Endothelial cell of coronary artery (primary cell): ENCODE measurements at places on chromosomes 7 and 10. TPM values are rescaled to one million over a fixed set of nuclear protein-coding genes. Genes with fewer than 3 reads are reported as not detected.

The GNAT3 gene
- not detected in 2 replicates for total RNA-seq

The TFR2 gene
- total RNA-seq = 0.18 and 0.19 TPM in 2 replicates

The NPC1L1 gene
- not detected in 2 replicates for total RNA-seq

The IFIT1B gene
- total RNA-seq = not detected in 2 replicates

The FAM170B gene
- total RNA-seq = not detected in 2 replicates

The ZNF425 gene
- 1.9 and 2.0 TPM in 2 replicates for total RNA-seq

The GFRA1 gene
- 3.7 TPM in 1 of 2 replicates, not detected in the other for total RNA-seq

The ASIC3 gene
- not detected in 2 replicates for total RNA-seq

The TUBB8 gene
- total RNA-seq = not detected in 2 replicates

The ELOVL3 gene
- total RNA-seq = 0.09 TPM in 1 of 2 replicates, not detected in the other

The CUBN gene
- 1.4 and 3.2 TPM in 2 replicates for total RNA-seq

The GPR141 gene
- total RNA-seq = not detected in 2 replicates

The UBN2 gene
- total RNA-seq = 3.1 and 5.0 TPM in 2 replicates

The SMO gene
- 7.7 and 8.8 TPM in 2 replicates for total RNA-seq

The UTF1 gene
- not detected in 2 replicates for total RNA-seq

The PTPN20 gene
- 0.19 TPM in 1 of 2 replicates, not detected in the other for total RNA-seq

The HABP2 gene
- total RNA-seq = not detected in 2 replicates

The CYP17A1 gene
- not detected in 2 replicates for total RNA-seq

The FGFBP3 gene
- 0.09 and 0.19 TPM in 2 replicates for total RNA-seq

The VSTM2A gene
- total RNA-seq = not detected in 2 replicates

The TCAF2 gene
- 5.2 and 12.4 TPM in 2 replicates for total RNA-seq

The HOXA9 gene
- total RNA-seq = 0.81 and 2.1 TPM in 2 replicates

The COL13A1 gene
- total RNA-seq = 18.3 and 36.0 TPM in 2 replicates

The ASAH2 gene
- total RNA-seq = 0.38 and 0.63 TPM in 2 replicates

The POLR2J2 gene
- total RNA-seq = 2.6 and 3.0 TPM in 2 replicates

The OTUD1 gene
- 3.2 and 4.7 TPM in 2 replicates for total RNA-seq

The PON2 gene
- total RNA-seq = 57.0 and 67.3 TPM in 2 replicates

The GPER1 gene
- 0.75 and 0.99 TPM in 2 replicates for total RNA-seq

The FGL2 gene
- 0.27 and 3.1 TPM in 2 replicates for total RNA-seq

The UCN3 gene
- not detected in 2 replicates for total RNA-seq

The SPDYE16 gene
- total RNA-seq = not detected in 2 replicates

The MYL7 gene
- total RNA-seq = not detected in 2 replicates

The SP8 gene
- not detected in 2 replicates for total RNA-seq

The AS3MT gene
- total RNA-seq = 0.09 and 1.5 TPM in 2 replicates

The SPDYE6 gene
- total RNA-seq = not detected in 2 replicates

The SVIL gene
- total RNA-seq = 55.8 and 86.5 TPM in 2 replicates

The TEX47 gene
- not detected in 2 replicates for total RNA-seq

The CPED1 gene
- 0.27 and 3.4 TPM in 2 replicates for total RNA-seq

The VPS37D gene
- total RNA-seq = 2.4 and 4.0 TPM in 2 replicates

The AKR1C3 gene
- total RNA-seq = 40.1 and 53.4 TPM in 2 replicates

The DLD gene
- 57.8 and 63.3 TPM in 2 replicates for total RNA-seq

The AKR1D1 gene
- total RNA-seq = not detected in 2 replicates

The C10orf62 gene
- not detected in 2 replicates for total RNA-seq

The PAX4 gene
- total RNA-seq = not detected in 2 replicates

The ITPRIP gene
- 15.4 and 31.4 TPM in 2 replicates for total RNA-seq

The OR2A5 gene
- total RNA-seq = not detected in 2 replicates

The INHBA gene
- 4.0 and 4.5 TPM in 2 replicates for total RNA-seq
